ENCODE measurements at places on chromosomes 13 and 19. TPM values are rescaled to one million over a fixed set of nuclear protein-coding genes. Genes with fewer than 3 reads are reported as not detected.

The DENND1C gene
- 0.30 TPM for total RNA-seq

The CERS1 gene
- 5.1 TPM for total RNA-seq

The CYSLTR2 gene
- not detected for total RNA-seq

The ZNF177 gene
- 0.64 TPM for total RNA-seq

The OR7C1 gene
- total RNA-seq, result not detected

The POLR1G gene
- 57.9 TPM for total RNA-seq

The CEACAM4 gene
- total RNA-seq, result not detected

The ANKLE1 gene
- total RNA-seq, result 0.63 TPM

The ZNF256 gene
- 1.3 TPM for total RNA-seq

The ATP4B gene
- not detected for total RNA-seq

The ZNF525 gene
- 0.42 TPM for total RNA-seq

The HRC gene
- not detected for total RNA-seq

The ADM5 gene
- 5.8 TPM for total RNA-seq

The SERTAD3 gene
- 45.3 TPM for total RNA-seq

The ZNF714 gene
- 3.7 TPM for total RNA-seq

The ZNF791 gene
- total RNA-seq, result 6.2 TPM

The C19orf38 gene
- total RNA-seq, result not detected

The PSG6 gene
- 0.18 TPM for total RNA-seq

The SLC17A7 gene
- total RNA-seq, result 0.46 TPM

The CLEC17A gene
- not detected for total RNA-seq

The TLE6 gene
- total RNA-seq, result 4.7 TPM

The IFNL1 gene
- total RNA-seq, result not detected

The ZNF665 gene
- not detected for total RNA-seq
